Brain microvascular endothelial cell (primary cell): ENCODE measurements at places on chromosomes 6 and 20.
A peak's percentile ranks its signal among the peaks of the same experiment; 100 is the strongest.

GRCh38 chr6:46513533-46513932 is 22.3 kb upstream of the RCAN2 start:
- no peak for DNase-seq

DNA sequence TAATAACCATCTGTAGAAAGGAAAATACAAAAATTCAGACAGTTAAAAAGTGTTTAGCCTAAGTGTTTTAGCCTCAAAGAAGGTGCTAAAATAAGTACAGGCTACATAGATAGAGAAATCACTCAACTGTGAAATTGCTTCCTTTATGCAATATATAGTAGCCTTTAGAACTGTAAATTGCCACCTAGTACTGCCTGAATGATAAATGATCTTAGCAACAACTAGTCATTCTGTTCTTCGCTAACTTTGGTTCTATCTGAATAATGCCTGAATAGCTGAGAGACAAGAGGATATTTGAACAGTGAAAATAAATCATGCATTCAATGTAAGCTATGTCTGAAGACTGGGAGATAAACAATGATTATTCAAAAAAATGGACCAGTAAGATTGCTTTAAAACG is 603.3 kb upstream of the PTCHD4 start:
- DNase-seq = no peak

GRCh38 chr6:70973604-70974003 is 16.7 kb upstream of the B3GAT2 start:
- DNase-seq = no peak

GRCh38 chr6:125022391-125022989 is 60.3 kb downstream of the RNF217 start:
- no peak for DNase-seq

- DNase-seq = no peak
These were observed 297.2 kb downstream of the RNF144B start for GRCh38 chr6:18684343-18684742.

DNA sequence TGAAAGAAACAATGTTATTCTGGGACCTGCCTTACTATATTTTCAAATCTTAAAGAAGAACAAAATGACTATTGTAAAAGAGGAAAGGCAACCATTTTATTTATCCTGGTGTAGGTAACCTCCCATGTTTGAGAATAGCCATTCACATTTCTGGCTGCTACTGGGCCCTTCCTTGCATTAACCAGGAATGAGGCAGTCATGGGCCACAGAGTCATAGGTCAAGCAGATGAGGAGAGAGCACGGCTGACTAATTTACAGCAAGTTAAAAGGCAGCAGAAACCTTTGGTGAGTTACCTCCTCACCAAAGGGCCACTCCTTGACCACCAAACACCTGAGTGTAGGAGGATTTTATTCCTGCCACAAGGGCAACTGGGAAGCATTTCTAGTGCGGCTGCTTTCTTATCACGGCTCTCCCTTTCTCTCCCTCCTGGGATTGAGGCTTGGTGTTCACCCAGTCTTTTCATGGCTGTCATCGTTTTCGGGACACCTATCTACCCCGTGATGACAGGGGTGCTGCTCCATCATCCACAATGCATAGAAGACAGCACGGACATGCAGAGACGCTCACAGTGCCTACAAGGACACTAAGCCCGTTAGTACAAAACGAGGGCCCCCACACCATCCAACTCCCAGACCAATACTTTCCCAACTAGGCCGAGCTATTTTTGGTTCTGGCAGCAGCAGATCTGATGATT is 4.4 kb upstream of the LAMA4 start:
- no peak for DNase-seq

GRCh38 chr6:36599791-36600209 is 5.6 kb downstream of the SRSF3 start:
- peak; percentile 46 for DNase-seq

- no peak for DNase-seq
These were observed 2.4 kb downstream of the EDEM2 start for GRCh38 chr20:35144694-35145093.

DNA sequence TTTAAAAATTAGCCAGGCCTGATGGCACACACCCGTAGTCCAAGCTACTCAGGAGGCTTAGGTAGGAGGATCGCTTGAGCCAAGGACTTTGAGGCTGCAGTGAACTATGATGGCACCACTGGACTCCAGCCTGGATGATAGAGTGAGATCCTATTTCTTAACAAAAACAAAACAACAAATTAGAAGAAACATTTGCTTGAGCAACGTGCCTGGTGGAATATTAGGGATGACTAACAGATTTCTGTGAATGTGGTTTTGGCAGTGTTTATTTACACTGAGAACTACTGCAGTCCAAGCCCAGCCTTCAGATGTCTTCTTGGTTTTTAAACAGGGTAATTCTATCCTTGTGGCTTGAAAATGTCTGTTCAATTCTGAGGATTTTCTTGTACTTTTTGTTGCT is 9.2 kb downstream of the PPP1R3G start:
- DNase-seq = peak; percentile 86

DNA sequence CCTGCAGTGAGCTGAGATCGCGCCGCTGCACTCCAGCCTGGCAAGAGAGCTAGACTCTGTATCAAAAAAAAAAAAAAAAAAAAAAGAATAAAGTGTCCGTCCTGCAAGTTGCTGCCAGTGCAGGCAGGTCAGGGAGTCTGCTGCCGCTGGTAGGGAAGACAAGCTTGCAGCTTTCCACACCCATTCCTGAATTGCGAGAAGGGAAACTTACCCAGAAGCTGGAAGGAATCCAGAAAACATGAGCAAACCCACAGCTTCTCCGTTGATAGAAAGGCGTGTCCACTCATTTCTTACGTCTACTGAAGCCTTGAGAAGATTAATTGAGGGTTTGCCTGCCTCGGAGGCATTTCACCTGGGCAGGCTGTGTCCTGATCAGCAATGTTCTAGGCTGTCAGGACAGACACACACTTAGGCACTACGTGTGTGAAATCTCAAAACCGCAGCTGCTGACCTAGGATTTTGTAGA is 61.6 kb upstream of the DSP start:
- DNase-seq = no peak

DNA sequence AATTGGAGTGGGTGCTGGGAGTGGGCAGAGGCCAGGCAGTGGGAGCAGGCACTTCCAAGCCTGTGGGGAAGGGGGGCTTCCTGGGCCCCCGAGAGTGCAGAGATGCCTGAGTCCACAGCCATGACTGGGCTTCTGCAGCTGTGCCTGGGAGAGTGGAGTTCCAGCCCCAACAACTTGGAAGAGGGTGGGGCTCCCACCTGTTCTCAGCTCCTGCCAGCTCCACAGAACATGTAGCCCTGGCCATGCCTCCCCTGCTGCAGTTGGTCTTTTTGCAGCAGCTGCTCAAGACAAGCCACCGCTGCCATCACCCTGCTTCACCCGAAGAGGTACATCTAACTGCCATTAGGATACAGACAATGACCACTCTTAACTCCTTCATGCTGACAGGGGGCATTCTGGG is 1092.3 kb downstream of the KHDRBS2 start:
- no peak for DNase-seq

GRCh38 chr6:124008000-124008987 is 204.6 kb downstream of the NKAIN2 start:
- DNase-seq = no peak

- no peak for DNase-seq
These were observed 810.8 kb downstream of the GRIK2 start for GRCh38 chr6:102204351-102204750.
